Tongue (tissue), 3 donors: ENCODE measurements at places on chromosomes 16 and 17.

GRCh38 chr17:78726513-78726912 lies 55.6 kb downstream of the CYTH1 start:
- DNase-seq: peak; percentile 32

- no peak for DNase-seq
Observed at GRCh38 chr17:68863091-68863652, 92.0 kb downstream of the ABCA8 start.

GRCh38 chr17:47813512-47814031 lies 8.0 kb downstream of the OSBPL7 start:
- DNase-seq: no peak

DNA sequence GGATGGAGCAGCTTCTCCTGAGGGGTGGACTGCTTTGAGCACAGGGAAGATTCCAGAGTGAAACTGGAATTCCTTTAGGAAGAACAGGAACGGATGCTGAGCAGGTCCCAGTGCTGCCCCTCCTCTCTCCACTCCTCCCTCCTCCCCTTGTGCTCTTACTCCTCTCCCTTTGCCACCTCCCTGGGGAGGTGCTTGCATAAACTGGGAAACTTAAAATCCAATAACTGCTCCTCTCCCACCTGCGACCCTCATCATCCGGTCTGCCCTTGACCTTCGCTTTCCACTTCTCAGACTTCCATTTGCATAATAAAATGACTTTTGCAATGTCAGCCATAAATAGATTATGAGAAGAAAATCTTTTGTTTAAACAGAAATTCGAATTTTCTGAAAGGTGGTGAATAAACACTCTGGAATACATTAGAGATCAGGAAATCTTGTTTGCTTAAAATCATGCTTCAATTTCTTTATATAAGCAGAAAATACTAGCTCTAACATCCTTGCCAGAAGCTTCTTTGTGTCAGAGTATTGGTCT lies 23.7 kb downstream of the HSBP1 start:
- DNase-seq: no peak

GRCh38 chr16:12171706-12172105 lies 195.2 kb downstream of the SNX29 start:
- no peak for DNase-seq

DNA sequence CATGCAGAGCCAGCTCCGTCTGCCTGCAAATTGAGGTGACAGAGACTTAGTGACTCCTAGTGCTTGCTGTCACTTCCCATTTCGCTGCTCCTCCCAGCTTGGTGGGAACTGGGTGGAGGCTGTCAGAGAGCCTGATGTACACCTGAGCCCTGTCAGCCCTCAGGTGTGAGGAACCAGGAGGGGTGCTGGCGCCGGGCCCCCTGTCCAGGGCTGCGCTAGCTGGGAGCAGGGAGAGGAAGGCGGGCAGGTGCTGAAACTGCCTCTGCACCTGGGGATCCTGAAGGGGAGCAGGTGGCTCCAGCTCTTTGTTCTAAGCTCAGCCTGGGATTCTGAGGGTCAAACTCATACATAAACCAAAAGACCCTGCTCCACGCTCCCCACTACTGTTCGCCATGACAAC lies 10.8 kb upstream of the WSCD1 start:
- no peak for DNase-seq

- no peak for DNase-seq
Observed at GRCh38 chr17:47703191-47703591, 9.2 kb downstream of the TBKBP1 start.

DNA sequence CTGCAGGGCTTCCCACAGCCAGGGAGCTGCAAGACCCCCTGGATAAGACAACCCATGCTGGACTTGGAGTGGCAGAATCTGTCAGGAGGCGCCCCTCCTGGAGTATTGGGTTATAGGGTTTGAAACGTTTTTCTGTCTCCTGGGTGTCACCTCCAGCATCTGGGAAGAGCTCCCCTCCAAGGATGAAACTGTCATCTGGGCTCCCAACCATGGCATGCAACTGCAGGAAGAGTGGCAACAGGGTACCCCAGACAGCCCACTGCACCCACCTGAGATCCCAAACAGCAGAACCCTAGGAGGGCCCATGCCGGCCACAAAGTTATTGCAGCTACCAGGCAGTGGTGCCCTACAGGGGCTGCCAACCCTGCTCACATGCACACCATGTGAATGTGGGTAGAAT lies 636 bp upstream of the GSG1L start:
- no peak for DNase-seq

DNA sequence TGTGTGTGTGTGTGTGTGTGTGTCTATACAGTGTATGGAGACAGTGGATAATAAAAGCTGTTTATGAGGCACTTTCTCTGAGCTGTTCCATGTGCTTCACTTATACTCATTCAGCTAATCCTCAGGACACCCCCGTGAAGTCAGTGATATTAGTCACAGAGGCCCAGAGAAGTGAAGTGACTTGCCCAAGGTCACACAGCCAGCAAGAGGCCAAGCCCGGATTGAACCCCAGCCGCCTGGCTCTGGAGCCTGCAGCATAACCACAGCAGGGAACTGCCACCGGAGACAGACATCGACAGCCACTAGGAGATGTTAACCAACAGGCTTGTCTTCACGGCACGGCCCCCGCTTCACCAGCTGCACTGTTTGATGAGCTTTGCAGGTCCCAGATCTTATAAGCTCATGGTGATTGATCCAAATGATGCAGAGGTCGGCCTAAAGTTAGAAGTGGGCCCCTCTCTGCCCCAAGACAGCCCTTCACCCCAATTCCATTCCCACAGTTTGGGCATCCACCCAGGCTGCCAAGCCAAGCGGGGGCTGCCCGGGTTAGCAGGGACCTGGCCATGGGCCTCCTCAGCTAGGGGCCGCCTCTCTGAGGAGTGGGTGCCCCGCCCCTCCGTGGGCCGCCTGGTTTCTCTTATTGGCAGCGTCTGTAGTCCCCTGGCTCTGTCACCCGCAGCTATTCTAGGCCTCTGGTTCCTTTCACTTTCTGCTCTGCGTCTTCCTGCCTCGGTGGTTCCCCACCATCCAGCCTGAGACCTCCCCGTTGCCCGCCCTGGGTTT lies 30.9 kb downstream of the SOCS1 start:
- DNase-seq: no peak

DNA sequence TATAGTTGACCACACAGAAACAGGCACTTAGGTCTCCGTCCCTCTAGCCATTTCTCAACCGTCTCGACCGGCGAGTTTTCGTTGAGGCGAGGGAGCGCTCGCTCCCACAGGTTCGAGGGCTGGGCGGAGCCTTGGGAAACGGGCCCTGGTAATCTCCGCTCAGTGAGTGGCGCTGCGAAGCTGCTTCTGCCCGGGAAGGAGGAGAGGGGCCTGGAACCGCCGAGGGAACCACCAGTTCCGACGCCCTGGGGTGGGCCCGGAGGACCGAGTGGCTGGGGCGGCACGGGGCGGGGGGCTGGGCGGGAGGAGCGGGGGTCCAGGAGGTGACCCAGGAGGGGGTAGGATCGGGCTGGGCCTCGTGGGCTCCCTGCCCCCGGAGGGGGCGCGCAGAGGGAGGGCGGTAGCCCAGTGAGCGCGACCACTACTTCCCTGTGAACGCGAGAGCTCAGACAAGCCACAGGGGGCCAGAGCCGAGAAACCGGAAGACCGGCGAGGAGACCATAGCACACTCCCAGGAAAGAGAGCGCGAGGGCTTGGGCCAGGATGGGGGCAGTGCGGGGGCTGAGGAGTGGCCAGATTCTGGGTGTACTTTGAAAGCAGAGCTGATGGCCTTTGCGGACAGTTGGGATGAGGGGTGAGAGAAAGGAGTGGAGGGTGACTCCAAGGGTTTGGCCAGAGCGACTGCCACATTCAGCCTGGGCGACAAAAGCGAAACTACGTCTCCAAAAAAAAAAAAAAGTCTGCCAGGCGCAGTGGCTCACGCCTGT lies 29.9 kb upstream of the ARL4D start:
- peak; percentile 93 for DNase-seq

GRCh38 chr16:71923941-71924690 lies 28.8 kb downstream of the IST1 start:
- no peak for DNase-seq

DNA sequence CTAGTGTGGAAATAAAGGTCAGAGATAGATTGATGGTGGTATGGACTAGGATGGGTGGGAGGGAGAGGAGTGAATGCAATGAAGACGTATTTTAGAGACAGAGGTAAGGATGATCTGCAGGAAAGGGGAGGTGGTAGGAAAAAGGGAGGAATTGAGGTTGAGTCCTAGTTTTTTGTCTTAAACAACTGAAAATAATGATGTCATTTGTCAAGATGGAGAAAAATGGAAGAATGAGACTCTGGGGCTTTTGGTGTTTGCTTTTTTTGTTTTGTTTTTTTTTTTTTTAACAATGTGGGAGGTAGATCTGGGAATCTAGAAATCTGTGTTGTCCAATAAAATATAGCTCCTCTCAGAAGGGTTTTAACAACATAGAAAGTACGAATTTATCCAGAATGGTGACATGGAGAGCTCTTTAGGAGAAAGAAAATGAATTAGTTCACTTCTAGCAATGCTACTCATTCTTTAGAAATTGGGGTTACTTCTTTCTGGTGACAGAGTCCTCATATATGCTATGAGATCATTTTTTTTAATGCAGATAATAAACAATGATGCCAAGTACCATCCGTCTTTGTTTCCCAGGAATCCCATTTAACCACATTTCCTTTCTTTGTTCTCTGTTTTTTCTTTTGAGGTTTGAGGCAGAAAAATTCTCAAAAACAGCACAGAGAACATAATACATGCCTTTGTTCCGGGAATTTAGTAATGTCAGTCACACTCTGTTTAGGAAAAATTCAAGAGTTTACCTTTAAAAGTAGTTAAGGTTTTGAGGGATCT lies 225.3 kb upstream of the COX10 start:
- DNase-seq: no peak

DNA sequence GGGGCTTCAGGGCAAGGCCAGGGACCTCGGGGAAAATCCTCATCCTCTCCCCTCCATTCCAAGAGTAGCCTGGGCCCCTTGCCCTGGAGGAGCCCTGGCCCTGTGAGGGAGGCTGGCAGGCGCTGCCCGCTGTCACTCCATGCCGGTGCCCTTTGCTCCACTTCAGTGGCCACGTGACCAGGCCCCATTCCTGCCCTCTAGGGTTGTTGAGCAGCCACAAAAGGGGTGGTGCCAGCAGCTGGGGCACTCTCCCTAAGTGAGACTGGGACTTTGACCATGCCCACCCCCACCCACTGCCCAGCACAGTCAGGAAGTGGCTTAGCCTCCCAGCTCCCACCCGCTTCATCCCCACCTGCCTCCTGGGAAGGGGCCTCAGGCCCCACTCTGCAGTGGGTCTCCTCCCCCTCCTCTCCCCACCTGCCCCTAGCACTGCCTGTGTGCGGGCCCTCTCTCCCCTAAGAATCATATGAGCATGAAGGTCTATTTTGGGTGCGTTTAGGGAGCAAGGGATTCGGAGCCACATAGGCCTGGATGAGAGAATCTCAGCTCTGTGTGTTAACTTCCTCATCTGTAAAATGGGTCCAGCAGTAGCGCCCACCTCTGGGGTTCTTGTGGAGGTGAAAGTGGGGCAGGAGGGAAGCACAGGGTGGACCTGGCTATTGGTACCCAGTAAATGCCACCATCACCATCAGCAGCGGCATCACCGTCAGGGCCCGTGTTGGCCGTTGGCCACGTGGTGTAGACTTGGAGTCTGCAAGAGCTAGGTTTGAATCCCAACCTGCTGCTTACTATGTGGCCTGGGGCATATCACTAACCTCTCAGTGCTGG lies 7.2 kb downstream of the PDK2 start:
- peak; percentile 73 for DNase-seq

DNA sequence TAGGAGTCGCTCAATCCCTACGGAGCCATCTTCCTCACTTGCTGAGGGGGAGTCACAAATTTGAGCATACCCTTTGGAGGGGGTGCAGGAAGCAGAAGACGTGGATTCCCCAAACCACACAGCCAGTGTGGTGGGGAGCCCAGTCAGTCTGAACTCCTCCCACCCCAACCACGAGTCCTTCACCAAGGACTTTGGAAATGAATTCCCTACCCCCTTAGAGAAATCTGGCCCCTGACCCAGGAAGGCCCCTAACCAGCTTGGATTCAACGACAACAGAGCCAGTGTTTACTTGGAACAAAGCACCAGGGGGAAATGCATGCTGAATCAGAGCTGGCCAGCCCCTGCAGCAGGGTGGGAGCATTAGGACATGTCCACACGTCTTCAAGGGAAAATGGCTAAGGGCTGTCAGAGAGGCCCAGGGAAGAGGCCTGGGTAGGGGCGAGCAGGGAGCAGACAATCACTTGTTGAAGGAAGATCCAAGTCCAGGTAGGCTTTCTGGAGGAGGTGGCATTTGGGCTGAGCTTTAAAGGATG lies 5.5 kb upstream of the TMEM92 start:
- peak; percentile 58 for DNase-seq

DNA sequence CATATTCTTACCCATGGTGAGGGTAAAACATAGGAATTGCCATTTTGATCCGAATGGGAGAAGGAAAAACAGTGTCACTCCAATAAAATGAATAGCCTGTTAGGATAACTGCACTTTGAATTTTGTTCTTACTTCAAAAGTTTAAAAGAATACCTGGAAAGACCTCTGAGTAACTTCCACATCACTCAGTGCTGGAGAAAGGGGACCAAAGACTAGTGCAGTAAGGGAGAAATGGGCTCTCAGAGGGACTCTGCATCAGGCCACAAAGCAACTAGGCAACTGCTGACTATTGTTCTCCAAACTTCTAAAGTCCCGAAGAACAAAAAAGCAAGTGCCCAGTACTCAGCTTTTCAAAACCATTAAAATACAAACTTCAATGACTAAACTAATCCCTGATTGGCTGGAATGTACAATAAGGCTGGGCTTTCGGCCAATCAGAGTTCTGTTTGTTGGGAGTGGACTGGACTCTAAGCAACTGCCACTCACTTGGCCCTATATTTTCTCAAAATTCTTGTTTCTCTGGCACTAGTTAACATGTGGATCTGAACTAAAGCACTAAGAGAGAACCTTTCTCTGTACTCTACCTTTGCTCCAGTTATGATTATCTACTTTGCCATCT lies 6.2 kb downstream of the DNAJC7 start:
- no peak for DNase-seq

DNA sequence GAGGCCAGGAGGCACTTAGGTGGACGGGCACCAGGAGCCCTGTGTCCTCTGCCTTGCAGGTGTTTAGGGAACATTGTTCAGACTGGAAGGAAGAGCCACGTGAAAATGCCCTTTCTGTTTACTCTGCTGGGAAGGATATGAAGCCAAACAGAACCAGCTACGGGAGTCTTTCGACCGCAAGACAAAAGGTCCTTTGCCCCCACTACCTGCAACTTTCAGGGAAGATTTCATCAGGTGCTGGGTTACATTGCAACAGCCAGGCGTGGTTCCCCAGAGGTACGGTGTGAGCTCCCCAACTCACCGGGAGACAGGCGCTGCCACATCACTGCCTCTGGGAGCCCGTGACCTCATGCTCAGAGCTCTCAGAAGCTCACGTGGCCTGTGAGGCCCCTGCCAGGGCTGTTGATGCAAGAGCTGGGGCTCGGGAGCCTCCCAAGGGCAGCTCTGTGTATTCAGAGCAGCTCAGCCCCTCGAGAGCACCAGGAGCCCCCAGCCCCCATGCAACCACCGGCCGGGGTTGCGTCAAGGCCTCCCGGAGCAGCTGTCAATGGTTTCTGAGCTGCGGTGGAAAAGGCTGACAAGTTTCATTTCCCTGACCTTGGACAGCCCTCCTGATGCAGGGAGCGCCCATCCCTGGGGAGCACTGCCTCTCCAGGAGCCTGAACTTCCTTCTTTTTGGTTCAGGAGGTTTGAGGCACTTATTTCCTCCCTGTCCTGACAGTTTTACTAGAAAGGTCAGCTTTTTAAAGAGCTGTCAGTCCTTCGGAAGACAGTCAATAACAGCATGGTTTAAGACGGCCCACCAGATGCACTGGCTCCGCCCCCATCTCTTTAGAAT lies 42.1 kb downstream of the TBC1D16 start:
- peak; percentile 84 for DNase-seq

- no peak for DNase-seq
Observed at GRCh38 chr17:546456-546855, 168.2 kb downstream of the VPS53 start.

GRCh38 chr16:8146256-8147012 lies 443.9 kb downstream of the TMEM114 start:
- DNase-seq: no peak
